ENCODE measurements at places on chromosomes 16 and 17. TPM values are rescaled to one million over a fixed set of nuclear protein-coding genes. Genes with fewer than 3 reads are reported as not detected.

DNA sequence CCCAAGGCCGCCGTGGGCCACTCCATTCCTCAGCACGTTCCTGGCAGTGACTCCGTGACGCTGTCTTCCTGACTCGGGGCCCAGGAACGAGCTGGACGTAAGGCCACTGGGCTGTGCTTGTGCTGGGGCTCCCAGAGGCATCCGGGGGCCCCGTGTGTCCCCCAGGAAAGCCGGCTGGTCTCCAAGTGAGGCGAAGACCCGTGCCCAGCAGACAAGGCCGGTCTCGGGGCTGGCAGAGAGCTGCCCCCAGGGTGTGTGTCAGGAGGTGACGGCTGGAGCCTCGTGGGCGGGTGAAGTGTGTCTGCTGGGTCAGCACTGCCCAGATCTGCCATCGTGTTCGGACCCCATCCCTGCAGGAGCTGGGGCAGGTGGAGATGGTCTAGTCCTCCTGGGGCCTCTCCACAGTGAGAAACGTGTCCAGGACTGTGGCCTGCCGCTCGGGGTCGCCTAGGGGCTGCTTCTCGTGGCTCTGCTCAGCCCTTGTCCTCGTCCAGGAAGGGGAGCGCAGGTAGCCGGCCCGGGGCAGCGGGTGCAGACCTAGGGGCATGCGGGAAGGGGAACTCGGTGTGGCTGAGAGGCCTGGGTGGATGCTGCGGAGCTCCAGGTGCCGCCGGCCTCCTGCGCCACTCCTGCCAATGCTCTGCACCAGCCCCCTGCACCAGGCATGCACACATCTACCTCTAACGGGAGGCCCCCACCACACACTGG lies 13.1 kb downstream of the DBNDD1 start:
- no peak for DNase-seq

DNA sequence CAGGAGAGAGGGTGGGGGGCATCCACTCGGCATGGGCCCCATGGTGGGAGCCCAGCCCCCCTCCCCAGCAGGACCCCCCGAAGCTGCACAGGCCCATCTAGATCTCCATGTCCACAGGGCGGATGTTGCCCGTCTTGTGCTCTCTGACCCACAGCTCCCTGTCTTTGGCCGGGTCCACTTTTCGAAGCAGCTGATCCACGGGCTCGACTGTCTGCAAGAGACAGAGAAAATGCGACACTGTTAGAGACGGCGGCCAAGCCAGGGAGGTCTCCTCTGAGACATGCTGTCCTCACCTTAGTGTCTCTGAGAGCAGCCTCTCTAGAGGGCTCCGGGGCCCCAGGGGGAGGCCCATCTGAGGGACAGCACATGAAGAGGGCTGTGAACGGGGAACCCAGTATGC lies 12.1 kb upstream of the RCVRN start:
- no peak for DNase-seq

GRCh38 chr17:69593716-69594115 lies 179.2 kb downstream of the MAP2K6 start:
- no peak for DNase-seq

- DNase-seq = no peak
These were observed 10.3 kb downstream of the ATXN1L start for GRCh38 chr16:71855937-71856662.

GRCh38 chr16:88049561-88050545 lies 98.6 kb downstream of the BANP start:
- no peak for DNase-seq

DNA sequence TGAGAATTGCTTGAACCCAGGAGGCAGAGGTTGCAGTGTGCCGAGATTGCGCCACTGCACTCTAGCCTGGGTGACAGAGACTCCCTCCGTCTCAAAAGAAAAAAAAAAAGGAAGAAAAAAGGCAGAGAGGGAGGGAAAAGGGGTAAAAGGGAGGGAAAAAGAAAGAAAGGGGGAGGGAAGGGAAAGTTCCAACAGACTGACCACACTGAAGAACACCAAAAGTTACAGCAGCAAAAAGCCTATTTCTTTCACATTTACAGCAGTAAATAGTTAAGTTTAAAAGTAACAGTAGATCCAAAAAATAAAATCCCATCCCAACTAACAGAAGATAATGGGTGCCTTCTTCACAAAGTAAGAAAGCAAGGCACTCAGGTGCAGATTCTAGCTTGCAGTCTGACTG lies 36.9 kb upstream of the C17orf78 start:
- DNase-seq = no peak

GRCh38 chr16:20850981-20851380 lies 44.7 kb downstream of the REXO5 start:
- no peak for DNase-seq

DNA sequence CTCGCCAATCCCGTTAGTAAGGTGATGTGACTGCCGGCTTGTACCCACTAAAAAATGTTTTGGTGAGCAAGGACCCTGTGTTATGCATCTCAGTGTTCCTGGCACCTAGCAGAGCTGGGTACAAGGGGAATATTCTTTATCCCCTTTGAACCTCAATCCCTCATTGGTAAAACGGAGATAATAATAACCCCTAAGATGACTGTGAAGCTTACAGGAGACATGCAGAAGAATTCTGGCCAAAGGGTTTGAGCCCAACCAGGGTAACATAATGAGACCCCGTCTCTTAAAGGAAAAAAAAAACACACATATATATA lies 896 bp downstream of the GGA2 start:
- no peak for DNase-seq

DNA sequence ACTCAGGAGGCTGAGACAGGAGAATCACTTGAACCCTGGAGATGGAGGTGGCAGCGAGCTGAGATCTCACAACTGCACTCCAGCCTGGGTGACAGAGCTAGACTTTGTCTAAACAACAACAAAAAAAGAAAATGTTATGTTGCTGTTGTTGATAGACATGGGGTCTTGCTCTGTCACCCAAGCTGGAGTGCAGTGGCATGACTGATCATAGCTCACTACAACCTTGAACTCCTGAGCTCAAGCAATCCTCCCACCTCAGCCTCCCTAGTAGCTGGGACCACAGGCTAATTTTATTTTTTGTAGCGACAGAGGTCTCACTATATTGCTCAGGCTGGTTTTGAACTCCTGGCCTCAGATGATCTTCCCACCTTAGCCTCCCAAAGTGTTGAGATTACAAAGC lies 20.0 kb downstream of the FBXO47 start:
- no peak for DNase-seq

- DNase-seq = no peak
These were observed 5.6 kb downstream of the ACD start for GRCh38 chr16:67654403-67654911.

DNA sequence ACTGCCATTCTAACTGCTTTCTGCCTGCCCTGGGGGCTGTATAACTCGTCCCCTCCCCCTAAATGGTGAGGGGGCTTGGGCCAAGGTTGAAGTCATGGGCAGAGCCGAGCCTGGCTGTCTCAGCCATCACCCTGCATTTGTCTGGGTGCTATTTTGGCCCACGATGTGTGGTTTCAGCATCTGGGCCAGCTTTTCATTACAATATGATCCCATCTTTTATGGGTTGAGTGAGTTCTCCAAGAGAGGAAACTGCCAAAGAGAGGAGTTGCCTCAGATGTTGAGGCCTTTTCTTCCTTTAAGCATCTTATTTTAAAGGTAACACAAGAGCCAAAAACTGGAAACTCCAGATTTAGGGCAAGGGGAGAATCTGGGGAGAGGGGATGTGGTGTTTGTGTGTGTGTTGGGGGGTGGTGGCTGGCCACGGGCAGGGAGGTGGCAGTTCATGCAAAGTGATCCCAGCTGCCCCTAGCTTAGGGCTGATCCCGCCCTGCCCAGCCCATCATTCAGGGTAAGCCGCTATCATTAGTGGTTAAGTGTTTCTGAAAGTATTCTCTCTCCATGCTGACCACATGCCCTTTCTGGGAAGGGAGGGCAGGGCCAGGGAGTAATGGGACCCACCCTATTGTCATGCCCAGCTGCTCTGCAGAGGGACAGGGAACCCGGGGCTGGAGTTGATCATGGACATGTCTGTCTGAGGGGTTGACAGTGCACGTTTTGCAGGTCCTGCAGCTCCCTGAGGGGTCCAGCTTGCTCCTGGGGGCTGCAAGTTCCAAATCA lies 83.2 kb upstream of the CLEC18A start:
- no peak for DNase-seq

GRCh38 chr17:40822132-40822812 lies at the start of gene KRT10:
KRT10 (minus strand) TSS chr17:40822614; CDS start chr17:40822585, 29 bp downstream.
- DNase-seq = no peak

GRCh38 chr16:73956587-73957494 lies 339.8 kb upstream of the PSMD7 start:
- no peak for DNase-seq

- no peak for DNase-seq
These were observed 8.7 kb upstream of the FLYWCH2 start for GRCh38 chr16:2874032-2874911.

- no peak for DNase-seq
These were observed 8.8 kb downstream of the TPSG1 start for GRCh38 chr16:1216296-1216619.

DNA sequence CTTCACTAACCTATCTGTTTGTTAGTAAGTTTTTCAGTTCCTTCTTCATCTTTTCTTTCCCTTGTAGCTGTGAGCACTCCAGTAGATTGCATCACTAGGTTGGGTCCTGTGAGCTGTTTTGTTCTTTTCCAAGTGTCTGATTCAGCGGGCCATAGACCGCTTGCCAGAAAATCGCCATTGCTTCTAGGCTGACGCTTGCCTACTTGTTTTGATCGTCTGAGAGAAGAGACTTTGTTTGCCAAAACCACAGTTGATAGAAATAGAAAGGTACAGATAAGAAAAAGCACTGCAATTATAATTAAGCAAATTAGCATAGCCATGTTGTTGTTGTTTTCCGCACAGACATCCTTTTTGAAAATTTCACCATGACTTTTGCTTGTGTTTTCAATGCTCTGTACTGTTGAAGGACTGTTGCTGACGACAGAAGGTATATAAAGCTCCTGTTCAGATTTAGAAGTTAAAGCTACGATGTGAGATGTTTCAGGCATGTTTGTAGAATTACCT lies 3.1 kb downstream of the EVI2A start:
- no peak for DNase-seq

- DNase-seq = no peak
These were observed 5.7 kb downstream of the BECN1 start for GRCh38 chr17:42818379-42818778.

- no peak for DNase-seq
These were observed 2.5 kb downstream of the CORO1A start for GRCh38 chr16:30185683-30186421.

GRCh38 chr17:75571197-75571884 lies 16.3 kb upstream of the MYO15B start:
- DNase-seq = no peak

- peak; percentile 82 for DNase-seq
These were observed 1.2 kb downstream of the TMEM95 start for GRCh38 chr17:7356072-7356549.

The KRTAP2-1 gene
- not detected for total RNA-seq

The MPP3 gene
- total RNA-seq = 22.9 TPM

The NOL11 gene
- 52.2 TPM for total RNA-seq

The SPSB3 gene
- total RNA-seq = 50.0 TPM

The IGFALS gene
- 0.34 TPM for total RNA-seq

The CETP gene
- 0.13 TPM for total RNA-seq

The TM4SF5 gene
- total RNA-seq = not detected

The P3H4 gene
- total RNA-seq = 62.0 TPM

The KRTAP4-9 gene
- total RNA-seq = not detected

The RDM1 gene
- total RNA-seq = 3.4 TPM

The SPHK1 gene
- total RNA-seq = 2.0 TPM

The UNC45B gene
- not detected for total RNA-seq

The TBC1D3H gene
- not detected for total RNA-seq

The SULT1A4 gene
- total RNA-seq = 3.2 TPM
